ENCODE measurements at places on chromosomes 1 and 21.

GRCh38 chr1:43566382-43567044 is 35.8 kb downstream of the PTPRF start:
- H3K36me3 ChIP-seq, result no peaks in the 10 kb centered on the region
- H3K4me3 ChIP-seq, result no peak overlapping the region
- no peak overlapping the region for H3K27ac ChIP-seq
- DNase-seq, result no peak
- H3K27me3 ChIP-seq, result no peaks in the 10 kb centered on the region

DNA sequence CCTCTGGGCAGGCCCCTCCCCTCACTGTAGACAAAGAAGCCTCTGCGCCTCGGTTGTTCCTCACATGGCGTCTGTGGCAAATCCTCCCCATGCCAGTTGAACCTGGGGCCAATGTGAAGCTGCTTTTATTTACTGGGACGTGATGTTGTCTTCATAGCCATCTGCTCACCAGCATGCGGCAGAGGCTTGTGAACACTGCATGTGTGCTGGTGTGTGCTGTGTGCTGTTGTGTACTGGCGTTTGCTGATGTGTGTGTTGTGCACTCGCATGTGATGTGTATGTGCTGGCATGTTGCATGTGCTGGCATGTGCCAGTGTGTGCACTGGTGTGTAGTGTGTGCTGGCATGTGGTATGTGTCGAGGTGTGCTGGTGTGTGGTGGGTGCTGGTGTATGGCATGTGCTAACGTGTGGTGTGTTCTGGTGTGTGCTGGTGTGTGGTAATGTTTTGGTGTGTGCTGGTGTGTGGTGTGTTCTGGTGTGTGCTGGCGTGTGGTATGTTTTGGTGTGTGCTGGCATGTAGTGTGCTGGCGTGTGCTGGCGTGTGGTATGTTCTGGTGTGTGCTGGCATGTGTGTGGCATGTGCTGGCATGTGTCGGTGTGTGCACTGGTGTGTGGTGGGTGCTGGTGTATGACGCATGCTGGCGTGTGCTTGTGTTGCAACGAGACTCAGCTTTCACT is 37.2 kb upstream of the TRAPPC10 start:
- H3K36me3 ChIP-seq, result peaks cover 39% of the 10 kb centered on the region
- H3K4me3 ChIP-seq, result no peak overlapping the region
- H3K27ac ChIP-seq, result no peak overlapping the region
- no peak for DNase-seq

DNA sequence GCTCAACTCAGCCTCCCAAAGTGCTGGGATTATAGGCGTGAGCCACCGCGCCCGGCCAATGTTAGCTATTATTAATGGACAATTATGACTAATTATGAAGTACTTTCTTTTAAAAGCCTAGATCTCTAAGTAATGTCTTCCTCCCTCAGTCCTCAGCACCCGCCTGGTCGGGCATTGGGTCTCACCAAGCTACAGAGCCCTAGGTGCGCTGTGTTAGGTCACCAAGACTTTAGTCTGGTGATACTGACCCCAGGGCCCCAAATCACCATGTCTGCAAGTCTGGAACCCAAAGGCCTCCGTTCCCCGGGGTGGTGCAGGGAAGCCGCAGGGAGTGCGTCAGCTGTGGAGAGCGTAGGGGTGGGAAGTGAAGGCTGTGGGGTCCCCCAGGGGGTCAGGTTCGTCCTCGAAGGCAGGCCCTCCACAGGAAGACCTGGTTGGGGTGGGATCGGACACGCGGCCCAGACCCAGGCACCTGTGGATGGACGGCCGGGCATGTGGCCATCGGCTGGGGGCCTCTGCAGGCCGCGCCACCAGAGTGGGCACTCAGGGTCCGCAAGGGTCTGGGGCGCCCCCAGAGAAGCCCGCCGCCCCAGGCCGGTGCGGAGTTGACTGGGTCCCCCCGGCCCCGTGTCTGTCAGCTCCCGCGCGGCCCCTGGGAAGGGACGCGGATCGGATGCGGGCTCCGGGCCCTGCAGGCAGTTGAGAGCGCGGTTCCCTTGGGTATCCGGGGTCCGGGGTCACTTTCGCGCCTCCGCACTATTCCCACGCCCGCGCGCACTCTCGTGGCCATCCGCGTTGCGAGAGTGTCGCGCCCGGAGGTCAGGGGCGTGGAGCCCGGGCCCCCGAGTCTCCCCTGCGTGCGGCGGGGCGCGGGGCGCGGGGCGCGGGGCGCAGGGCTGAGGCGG is 710 bp upstream of the PDXK start:
- no peak for DNase-seq
- H3K4me3 ChIP-seq, result peak overlapping the region; percentile 48
- H3K27me3 ChIP-seq, result no peaks in the 10 kb centered on the region
- H3K27ac ChIP-seq, result no peak overlapping the region
- H3K36me3 ChIP-seq, result no peaks in the 10 kb centered on the region
- H3K4me1 ChIP-seq, result peaks cover 38% of the 10 kb centered on the region

- H3K4me1 ChIP-seq, result peaks cover 9% of the 10 kb centered on the region
- no peak overlapping the region for H3K27ac ChIP-seq
- no peaks in the 10 kb centered on the region for H3K27me3 ChIP-seq
These were observed 67.3 kb downstream of the URB2 start for GRCh38 chr1:229693129-229693900.

DNA sequence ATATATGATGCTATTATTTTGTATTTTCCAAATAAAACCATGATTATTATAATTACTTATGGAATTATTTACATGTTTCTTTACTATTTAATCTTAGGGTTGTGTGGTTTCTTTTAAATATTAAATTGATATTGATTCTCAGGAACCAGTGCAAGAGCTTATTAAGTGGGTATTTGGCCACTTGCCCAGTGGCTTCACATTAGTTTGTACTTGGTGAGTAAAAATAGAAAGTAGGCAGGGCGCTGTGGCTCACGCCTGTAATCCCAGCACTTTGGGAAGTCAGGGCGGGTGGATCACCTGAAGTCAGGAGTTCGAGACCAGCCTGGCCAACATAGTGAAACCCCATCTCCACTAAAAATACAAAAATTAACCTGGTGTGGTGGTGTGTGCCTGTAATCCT is 497.1 kb downstream of the PTPRC start:
- no peak overlapping the region for H3K27ac ChIP-seq

DNA sequence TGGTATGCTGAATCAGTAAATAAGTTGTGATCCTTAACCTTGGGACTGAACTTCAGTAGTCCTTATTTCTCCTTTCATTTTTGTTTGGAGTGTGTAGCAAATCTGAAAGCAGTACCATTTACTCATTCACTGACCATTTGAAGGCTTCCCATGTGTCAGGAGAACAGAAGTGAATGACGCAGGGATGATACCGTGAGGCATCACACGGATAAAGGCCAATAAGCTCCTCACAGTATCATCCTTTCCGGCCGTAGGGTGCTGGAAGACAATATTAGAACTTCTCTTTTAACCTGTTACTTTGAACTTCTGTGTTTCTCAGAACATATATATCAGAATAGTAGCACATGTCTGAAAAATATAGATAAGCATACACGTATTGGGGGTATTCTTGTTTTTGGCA is 21.3 kb downstream of the BACH1 start:
- no peak overlapping the region for H3K4me3 ChIP-seq
- H3K27ac ChIP-seq, result no peak overlapping the region
- H3K27me3 ChIP-seq, result no peaks in the 10 kb centered on the region
- peaks cover 20% of the 10 kb centered on the region for H3K36me3 ChIP-seq
- H3K4me1 ChIP-seq, result no peaks in the 10 kb centered on the region
- DNase-seq, result no peak

GRCh38 chr21:31530364-31530763 is 129.1 kb upstream of the SOD1 start:
- no peaks in the 10 kb centered on the region for H3K27me3 ChIP-seq
- H3K4me1 ChIP-seq, result peaks cover 4% of the 10 kb centered on the region
- no peaks in the 10 kb centered on the region for H3K36me3 ChIP-seq
- no peak overlapping the region for H3K4me3 ChIP-seq
- no peak overlapping the region for H3K27ac ChIP-seq

GRCh38 chr1:229972600-229973296 is 94.3 kb upstream of the GALNT2 start:
- no peaks in the 10 kb centered on the region for H3K4me1 ChIP-seq
- H3K27ac ChIP-seq, result no peak overlapping the region
- no peaks in the 10 kb centered on the region for H3K36me3 ChIP-seq
- no peak for DNase-seq

- no peaks in the 10 kb centered on the region for H3K27me3 ChIP-seq
- DNase-seq, result no peak
- no peaks in the 10 kb centered on the region for H3K4me1 ChIP-seq
- H3K4me3 ChIP-seq, result no peak overlapping the region
These were observed 233.2 kb upstream of the NR5A2 start for GRCh38 chr1:199794105-199794863.

- no peak overlapping the region for H3K27ac ChIP-seq
- H3K4me1 ChIP-seq, result peaks cover 6% of the 10 kb centered on the region
- DNase-seq, result no peak
- H3K36me3 ChIP-seq, result no peaks in the 10 kb centered on the region
- no peaks in the 10 kb centered on the region for H3K27me3 ChIP-seq
These were observed 8.9 kb upstream of the CTSE start for GRCh38 chr1:206032380-206033140.

- peaks cover 64% of the 10 kb centered on the region for H3K4me1 ChIP-seq
- peaks cover 37% of the 10 kb centered on the region for H3K36me3 ChIP-seq
- H3K27me3 ChIP-seq, result no peaks in the 10 kb centered on the region
- peak; percentile 21 for DNase-seq
- H3K27ac ChIP-seq, result peak overlapping the region; percentile 76
These were observed 53.1 kb downstream of the S100B start for GRCh38 chr21:46551636-46552241.

GRCh38 chr1:117015724-117016123 is 14.2 kb downstream of the CD101 start:
- peaks cover 14% of the 10 kb centered on the region for H3K36me3 ChIP-seq
- H3K4me1 ChIP-seq, result peaks cover 20% of the 10 kb centered on the region
- no peaks in the 10 kb centered on the region for H3K27me3 ChIP-seq
- H3K4me3 ChIP-seq, result no peak overlapping the region
- H3K27ac ChIP-seq, result no peak overlapping the region

DNA sequence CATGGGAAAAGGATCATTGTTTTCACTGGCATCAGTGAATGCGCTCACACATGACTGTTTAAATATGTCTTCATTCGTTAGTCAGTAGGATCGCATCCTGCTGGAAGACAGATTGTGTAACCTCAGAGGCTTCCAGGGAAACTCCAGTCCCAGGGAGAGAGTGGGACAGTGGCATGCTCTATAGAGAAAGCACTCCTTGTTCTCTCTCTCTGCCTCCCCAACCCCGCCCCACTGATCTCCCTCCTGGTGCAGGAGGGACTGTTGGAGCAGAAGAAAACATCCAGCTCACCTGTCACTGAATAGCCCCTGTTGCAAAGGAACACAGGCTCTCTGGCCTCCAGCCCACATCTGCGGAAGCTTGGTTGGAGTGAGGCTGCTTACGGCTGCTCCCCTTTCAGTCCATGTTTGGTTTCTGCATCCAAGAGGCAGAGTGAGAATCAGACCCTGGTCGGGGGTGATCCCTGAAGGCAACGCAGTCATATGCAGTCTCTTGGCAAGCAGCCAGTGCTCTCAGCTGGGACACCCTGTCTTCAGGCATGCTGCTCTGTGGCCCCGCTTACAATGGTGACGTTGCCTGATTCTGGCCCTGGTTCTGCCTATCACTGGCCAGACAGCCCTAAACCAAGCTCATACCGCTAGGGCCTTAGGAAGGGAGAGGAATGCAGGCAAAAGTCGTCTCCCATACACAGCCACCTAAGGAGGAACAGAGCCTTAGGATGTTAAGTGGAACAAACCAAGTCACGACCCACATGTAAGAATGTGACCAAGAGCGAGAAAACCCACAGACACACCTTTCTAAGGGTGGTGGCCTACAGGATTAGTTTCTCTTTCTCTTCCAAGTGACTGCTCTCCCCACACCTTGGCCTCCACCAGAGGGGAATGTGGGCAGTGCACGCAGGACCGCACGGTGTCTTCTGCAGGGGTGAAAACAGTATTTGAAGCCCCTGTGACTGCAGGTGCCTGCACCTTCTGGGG is 39.7 kb downstream of the BACE2 start:
- H3K4me3 ChIP-seq, result no peak overlapping the region
- H3K36me3 ChIP-seq, result no peaks in the 10 kb centered on the region
- H3K4me1 ChIP-seq, result no peaks in the 10 kb centered on the region
- no peak for DNase-seq
- H3K27ac ChIP-seq, result no peak overlapping the region

GRCh38 chr1:35660581-35661473 is 19.5 kb upstream of the PSMB2 start:
- H3K4me3 ChIP-seq, result no peak overlapping the region
- H3K4me1 ChIP-seq, result no peaks in the 10 kb centered on the region
- H3K27me3 ChIP-seq, result no peaks in the 10 kb centered on the region
- DNase-seq, result no peak
- no peaks in the 10 kb centered on the region for H3K36me3 ChIP-seq

All from CD4-positive, alpha-beta T cell (primary cell).